CD4-positive, alpha-beta T cell (primary cell): ENCODE measurements at places on chromosomes 1 and 21. TPM values are rescaled to one million over a fixed set of nuclear protein-coding genes. Genes with fewer than 3 reads are reported as not detected.

Gene PDE9A
- 12.6 TPM for total RNA-seq

Gene KAZN
- 0.55 TPM for total RNA-seq

DNA sequence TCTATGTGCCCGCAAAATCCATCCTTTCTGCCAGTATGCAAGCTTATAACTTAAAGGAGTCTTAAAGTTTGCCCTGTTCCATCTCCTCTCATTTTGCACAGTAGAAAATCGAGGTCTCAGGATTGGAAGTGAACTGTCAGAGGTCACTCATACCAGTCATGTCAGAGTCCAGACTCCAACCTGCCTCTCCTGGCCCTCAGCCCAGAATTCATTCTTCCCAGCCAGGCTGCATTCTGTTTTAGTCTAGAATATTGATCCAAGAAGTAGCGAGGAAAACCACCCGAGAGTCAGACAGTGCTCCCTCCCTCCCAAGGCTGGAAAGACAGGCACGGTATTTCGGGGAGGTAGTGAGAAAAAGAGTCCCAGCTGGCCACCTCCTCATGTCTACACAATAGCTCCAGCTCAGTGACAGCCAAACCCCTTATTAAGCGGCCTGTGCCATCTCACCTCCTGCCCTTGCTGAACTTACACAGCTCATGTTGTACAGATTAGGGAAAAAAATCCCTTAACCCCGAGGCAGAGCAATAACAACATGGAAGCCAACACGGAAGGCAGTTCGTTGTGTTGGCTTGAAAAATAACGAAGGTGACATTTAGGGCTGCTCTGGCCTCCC lies 89.4 kb downstream of the OMA1 start:
- no peak for DNase-seq

GRCh38 chr1:23500466-23500865 lies 16.5 kb upstream of the ASAP3 start:
- no peak for DNase-seq

- DNase-seq, result no peak
Measured at GRCh38 chr21:15841856-15842564, 112.2 kb downstream of the USP25 start.

DNA sequence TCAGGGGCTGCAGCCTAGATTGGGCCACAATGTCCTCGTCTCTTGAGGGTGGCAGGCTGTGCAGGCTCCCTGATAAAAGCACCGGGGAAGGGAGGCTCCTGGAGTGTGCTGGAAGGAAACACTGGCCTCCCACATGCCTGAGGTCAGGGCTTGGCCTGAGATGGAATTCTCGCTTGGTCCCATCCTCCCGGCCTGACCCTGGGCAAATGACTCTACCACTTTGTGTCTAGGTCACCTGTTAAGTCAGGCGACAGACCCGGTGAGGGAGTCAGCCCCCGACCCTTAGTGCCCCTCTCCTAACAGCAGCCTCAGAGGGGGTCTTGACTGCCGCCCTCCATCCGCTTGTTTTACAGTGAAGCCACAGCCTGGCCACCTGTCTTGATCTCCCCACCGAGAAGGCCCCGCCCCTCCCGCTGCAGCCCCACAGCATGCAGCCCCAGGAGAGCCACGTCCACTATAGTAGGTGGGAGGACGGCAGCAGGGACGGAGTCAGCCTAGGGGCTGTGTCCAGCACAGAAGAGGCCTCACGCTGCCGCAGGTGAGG lies 2.5 kb downstream of the SMIM1 start:
- no peak for DNase-seq

- no peak for DNase-seq
Measured at GRCh38 chr21:32046191-32046590, 173.4 kb downstream of the HUNK start.

DNA sequence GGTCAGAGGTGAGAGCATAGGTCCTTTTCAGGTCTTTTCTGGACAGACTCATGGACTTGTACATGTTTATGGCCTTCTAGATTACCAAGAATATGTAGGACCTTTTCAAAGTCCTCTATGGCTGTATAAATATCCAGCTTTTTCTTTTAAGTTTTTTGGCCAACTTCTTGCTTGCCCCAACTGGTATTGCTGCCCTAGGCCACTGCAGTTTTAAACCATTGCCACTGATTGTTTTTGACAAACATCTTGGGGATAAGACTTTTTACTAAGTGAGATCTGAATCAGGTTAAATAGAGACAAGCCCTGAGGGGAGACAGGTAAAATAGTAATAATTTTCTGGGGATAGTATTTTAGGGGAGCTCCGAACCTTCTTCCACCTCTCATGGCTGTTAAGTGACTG lies 14.8 kb upstream of the DDR2 start:
- no peak for DNase-seq

DNA sequence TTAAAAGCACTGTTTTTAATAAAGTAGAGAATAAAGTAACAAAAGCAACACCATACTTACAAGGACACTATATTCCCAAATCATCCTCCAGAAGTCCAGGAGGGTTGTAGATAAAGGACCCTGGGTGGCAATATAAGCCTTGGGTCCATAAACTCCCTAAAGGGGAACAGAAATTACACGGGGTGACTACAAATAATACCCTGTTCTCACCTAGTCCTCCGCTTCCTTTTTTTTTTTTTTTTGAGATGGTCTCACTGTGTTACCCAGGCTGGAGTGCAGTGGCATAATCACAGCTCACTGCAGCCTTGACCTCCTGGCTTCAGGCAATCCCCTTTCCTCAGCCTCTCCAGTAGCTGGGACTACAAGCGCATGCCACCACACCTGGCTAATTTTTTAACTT lies 13.1 kb downstream of the PTPN22 start:
- DNase-seq, result no peak

DNA sequence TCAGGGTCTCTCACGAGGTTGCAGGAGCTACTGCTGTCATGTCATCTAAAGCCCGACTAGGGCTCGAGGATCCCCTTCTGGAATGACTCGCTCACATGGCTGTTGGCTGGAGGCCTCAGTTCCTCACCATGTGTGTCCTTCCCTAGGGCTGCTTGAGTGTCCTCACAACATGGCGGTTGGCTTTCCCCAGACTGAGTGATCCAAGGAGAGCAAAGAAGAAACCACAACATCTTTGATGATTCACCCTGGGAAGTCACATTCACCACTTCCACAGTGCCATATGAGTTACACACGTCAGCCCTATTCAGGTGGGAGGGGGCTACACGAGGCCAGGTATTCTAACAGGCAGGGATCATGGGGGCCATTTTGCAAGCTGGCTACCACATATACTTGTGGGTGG lies 64.9 kb downstream of the FHAD1 start:
- no peak for DNase-seq

Gene PITHD1
- 110 TPM for total RNA-seq

DNA sequence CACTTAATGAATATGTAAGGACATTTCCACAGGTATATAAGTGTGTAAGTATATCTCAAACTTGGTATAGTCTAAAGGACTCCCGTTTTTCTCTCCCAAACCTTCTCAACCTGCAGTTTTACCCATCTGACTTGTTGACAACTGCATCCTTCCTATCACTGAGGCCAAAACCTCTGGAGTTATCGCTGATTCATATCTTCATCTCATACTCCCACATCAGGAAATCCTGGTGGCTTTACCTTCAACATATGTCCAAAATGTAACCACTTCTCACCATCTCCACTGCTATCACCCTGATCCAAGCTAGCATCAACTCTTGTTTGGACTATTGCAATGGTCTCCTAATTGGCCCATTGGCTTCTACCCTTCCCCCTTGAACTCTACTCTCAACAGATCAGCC lies 30.4 kb downstream of the SLAMF6 start:
- no peak for DNase-seq

GRCh38 chr1:224358237-224358636 lies 1.6 kb downstream of the CNIH4 start:
- DNase-seq, result no peak

DNA sequence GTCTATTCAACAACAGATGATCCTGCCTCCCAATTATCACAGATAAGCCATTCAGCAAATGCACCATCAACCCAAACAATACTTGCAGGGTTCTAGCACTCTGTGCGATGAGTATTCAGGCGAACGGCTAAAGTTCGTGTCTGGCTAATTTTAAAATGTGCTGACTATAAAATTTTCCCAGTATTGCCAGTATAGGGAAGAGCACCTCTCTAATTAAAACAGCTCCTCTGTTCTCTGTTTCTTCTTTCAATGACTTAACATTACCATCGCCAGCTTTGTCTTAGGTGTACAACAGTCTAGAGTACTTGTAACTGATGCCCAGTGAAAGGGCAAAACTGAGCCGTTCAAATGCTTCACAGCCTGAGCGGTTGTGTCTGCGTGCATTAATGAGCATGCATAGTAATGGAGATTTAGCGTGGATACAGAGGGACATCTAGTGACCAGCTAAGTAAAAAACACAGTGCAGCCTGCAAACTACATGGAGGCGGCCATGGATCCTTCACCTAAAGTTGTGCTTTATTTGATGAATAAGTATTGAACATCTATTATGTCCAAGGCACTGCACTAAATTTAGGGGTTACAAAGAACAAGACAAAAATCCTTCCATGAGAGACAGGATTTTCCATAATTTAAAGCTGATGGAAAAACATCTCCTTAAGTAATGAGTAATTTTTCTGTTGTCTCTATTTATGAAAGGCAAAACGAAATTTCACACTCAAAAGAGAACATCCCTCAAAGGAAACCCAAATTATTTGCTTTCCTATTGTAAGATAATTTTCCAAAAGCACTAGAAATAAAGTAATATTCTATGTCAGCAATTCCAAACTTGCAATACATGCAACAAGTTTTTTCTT lies 120.0 kb downstream of the SETD4 start:
- no peak for DNase-seq
